ENCODE measurements at places on chromosomes 6 and 20.

- DNase-seq, result no peak
Observed at GRCh38 chr6:125678601-125679000, 70.8 kb upstream of the HEY2 start.

- DNase-seq, result no peak
Observed at GRCh38 chr6:166619912-166620311, 7.1 kb downstream of the RPS6KA2 start.

- no peak for DNase-seq
Observed at GRCh38 chr6:80197474-80197873, 91.0 kb downstream of the BCKDHB start.

DNA sequence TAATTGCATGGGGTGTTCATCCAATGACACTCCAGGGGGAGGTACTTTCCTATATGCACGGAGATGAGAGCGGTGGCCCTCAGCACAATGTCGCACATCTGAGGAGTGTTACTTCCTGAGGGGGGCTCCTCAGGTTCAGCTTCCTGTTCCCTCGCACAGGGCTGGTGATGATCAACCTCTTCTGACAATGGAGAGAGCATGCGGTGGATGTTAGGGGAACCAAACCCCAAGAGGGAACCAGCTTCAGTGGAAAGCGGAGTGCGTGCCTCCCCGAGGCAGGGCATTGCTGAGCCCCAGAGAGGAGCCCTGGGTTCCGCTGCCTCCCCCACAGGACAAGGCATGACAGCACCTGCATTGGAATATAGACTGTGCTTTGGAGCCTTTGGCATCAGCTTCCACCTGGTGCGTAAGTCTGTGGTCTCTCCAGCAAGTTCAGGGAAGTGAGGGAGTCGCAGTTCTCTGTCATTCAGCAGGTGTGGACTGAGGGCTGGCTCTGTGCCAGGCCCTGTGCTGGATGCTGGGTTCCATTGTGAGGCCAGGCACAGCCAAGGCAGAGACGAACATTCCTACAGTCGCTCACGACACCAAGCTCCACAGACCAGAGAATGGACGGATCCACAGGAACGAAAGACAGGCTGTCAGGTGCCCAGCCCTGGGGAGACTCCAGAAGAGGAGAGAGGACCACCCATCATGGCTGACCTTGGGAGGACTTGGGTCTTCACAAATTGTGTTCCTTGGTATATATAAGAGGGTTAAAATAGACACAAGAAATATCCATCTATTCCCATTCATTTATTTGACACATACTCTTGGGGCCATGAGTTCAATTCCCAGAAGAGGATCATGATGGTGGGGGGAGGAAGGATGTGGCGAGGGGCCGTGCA, 3.9 kb upstream of the ZNF831 start:
- DNase-seq, result peak; percentile 67

GRCh38 chr6:158926414-158926813, 73.6 kb downstream of the RSPH3 start:
- no peak for DNase-seq

- no peak for DNase-seq
Observed at GRCh38 chr6:34526241-34526972, 29.7 kb downstream of the SPDEF start.

- no peak for DNase-seq
Observed at GRCh38 chr6:72689107-72689954, 67.5 kb downstream of the KCNQ5 start.

GRCh38 chr6:17908831-17909230, 78.6 kb downstream of the KIF13A start:
- no peak for DNase-seq

DNA sequence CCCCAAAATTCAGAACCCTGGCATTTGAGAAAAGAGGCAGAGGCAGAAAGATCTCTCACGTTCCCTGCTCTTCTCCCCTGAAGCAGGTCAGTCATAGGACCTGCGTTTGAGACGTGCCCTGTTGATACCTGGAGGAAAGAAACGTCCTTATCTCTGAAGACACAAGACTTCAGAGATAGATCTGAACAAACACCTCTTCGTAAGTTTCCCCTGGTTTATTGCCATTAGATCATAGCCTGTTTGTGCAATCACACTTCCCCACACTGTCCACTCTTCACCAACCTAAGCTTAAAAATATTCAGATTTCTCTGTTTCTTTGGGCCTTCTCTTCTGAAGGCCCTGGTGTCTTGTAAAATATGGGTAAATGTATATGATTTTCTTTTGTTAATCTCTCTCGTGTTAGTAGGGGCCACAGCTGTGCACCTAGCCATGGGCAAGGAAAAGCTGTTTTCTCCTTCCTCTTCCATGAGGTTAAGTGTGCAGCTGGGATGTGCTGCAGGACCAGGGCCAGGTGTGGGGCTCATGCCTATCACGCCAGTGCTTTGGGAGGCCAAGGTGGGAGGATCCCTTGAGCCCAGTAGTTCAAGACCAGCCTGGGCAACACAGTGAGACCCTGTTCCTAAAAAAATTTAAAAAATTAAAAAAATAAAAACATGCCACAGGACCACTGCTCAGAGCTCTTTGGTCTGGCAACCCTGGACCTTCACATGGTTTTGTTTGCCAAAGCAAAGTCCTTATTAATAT, 4.7 kb upstream of the SLC22A2 start:
- no peak for DNase-seq

- no peak for DNase-seq
Observed at GRCh38 chr20:497979-498378, 35.6 kb upstream of the TBC1D20 start.

GRCh38 chr6:20708367-20709124, 174.3 kb downstream of the CDKAL1 start:
- no peak for DNase-seq

DNA sequence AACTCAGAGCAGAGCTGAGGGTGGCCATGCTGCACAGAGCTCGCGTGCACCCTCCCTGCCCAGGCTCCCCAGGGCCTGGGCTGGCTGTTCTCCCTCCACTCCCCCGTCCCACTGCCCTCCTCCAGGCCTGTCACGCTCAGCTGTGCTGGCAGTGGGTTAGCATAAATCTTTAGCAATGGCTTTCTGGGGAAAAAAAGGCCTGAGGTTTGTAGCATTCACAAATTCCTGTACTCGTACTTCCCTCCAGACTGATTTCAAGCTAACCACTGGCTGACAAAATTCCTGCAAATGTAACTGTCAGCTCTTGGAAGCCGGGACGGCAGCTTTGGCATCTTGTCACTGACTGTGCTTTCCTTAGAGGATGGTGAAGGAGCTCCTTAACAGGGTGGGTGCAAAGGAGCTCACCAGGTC, 22.3 kb upstream of the SMOC2 start:
- no peak for DNase-seq

- no peak for DNase-seq
Observed at GRCh38 chr20:13996265-13996664, 949 bp downstream of the MACROD2 start.

GRCh38 chr6:138571181-138571580, 71.9 kb upstream of the NHSL1 start:
- DNase-seq, result no peak

- DNase-seq, result no peak
Observed at GRCh38 chr20:58518896-58519593, 3.8 kb upstream of the APCDD1L start.

DNA sequence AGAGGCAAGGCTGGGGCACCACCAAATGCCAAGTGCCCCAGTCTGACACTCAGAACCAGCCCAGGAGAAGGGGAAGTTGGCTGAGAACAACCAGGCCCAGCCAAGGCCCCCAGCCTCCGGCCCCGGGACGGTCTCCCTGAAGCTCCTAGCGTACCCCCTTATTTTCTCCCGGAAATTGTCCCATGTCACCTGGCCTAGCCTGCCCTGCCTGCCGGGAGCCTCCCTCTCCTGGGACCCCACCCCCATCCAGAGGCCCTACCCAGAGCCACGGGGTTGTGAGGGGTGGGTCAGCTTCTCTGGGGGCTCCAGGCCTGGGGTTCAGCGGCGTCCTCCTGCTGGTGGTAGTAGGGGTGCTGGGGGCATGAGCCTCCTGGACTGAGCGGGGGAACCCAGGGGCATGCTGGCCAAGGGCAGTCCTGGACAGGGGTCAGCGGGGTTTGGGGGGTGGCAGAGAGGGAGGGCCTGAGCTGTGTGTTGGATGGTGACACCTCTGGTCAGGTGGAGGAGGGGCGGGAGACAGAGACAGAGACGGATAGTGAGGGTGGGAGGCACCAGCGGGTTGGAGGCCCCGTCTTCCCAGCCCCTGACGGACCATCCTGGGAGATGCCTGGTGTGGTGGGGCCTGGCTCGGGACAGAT, 7.9 kb upstream of the SLCO4A1 start:
- DNase-seq, result no peak

- DNase-seq, result no peak
Observed at GRCh38 chr6:33957131-33957891, 153.5 kb upstream of the MLN start.

DNA sequence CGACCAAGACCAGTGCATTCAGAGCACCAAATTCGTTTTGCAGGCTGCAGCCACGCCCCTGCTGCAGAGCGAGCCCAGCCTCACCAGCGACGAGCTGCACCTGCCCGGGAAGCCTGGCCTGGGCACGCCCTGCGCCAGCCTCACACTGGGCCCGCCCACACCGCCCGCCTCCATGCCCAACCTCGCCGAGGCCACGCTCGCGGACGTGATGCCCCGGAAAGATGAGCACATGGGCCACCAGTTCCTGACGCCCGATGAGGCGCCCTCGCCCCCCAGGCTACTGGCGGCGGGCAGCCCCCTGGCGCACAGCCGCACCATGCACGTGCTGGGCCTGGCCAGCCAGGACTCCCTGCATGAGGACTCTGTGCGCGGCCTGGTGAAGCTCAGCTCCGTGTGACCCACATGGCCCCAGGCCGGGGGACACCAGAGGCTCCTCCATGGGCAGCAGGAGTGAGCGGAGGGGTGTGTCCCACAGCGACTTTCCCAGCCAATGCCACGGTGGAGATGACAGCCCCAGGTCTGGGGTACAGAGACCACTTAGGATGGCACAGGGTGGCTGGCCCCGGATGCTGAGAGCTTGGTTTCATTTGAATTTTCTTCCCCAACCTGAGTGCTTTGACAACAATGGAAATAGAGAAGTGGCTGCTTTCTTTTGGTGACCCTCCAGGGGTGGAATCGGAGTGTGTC, 150.2 kb upstream of the SNX9 start:
- no peak for DNase-seq

DNA sequence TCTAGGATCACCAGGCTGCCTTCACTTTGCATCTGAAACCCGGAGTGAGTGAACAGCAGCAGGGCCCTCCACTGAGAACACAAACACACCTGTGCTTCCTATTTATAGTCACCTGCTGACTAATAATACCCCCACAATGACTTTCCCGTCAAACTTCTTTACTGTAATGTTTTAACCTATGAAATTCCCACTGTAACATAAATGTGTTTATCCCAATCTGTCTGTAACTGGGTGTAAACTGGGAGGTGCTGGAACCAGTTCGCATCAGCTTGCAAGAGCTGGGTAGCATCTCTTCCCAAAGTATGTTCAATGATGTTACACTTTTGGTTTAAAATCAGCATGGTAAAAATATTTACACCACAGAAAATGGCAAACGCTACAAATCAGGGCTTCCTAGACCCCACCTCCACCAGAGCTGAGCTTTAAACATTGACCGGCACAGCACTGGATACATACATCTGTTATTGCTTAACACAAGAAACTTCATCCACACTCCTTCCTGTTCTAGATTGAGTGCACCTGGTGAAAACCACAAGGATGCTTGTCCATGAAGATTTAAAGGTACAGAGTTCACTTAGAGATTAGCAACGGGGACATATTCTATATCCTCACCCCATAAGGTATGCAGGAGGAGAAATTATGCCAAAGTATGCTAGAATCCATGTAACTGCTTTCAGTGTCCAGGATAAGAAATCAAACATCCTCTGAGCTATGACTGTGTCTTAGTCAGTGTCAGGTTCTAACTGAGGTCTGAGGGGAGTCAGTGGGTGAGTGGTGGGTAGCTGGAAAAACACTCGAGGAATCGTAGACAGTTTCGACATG, 79.0 kb downstream of the ALDH8A1 start:
- no peak for DNase-seq

GRCh38 chr20:10686356-10687133, 12.7 kb upstream of the JAG1 start:
- DNase-seq, result no peak

DNA sequence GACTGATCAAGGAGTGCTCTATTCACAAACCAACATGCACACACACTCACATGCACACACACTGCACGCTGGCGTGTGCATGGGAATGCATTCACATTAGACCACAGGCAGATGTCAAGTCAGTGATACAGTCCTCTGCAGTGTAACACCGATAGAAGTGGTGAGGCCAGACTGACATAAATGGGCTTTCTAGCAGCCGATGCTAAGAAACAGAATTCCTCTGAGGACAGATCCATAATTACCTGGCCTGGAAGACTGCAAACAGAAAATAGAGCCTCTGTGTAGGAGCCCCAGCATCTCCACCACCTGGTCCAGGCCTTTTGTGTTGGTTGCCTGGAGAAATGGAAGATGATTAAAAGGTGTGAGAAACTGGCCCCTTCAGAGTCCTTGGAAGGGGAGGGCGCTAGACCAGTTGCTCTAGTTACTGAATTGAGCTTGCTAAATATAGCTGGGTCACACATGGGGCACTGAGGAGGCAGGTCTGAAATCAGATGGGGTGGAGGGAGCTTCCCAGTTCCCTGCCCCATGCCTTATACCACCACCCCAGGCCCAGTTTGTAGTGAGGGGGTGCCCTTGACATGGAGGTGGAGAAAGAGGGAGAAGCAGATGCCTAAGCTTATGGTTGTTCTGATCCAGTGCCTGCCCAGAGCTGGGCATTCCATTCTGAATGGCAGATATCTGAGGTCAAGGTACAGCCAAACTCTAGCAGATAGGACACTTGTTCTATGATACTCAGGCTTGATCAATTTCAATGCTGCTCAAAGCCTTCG, 233.8 kb downstream of the LRFN2 start:
- DNase-seq, result peak; percentile 10

GRCh38 chr6:165858586-165858985, 195.5 kb upstream of the PDE10A start:
- no peak for DNase-seq

DNA sequence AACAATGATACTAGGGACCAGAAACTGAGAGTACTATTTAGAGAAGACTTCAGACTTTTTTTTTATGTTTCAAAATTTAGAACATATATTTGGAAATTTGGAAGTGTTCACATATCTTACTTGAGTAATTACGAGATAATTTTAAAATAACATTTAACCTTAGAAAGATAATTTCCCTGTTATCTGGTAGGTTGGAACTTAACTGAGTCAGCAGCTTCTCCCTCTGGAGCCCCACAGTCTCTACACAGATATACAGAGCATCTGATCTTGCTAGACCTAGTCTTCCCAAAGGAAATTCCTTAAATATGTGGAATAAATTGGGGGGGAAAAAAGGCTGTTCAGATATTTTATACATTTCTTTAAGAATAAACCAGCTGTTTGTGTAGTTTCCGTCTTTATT, 48.6 kb downstream of the TSPYL4 start:
- no peak for DNase-seq

GRCh38 chr6:118574051-118574865, 26.2 kb downstream of the PLN start:
- DNase-seq, result no peak

GRCh38 chr6:125451750-125452149, 150.0 kb upstream of the HDDC2 start:
- no peak for DNase-seq

DNA sequence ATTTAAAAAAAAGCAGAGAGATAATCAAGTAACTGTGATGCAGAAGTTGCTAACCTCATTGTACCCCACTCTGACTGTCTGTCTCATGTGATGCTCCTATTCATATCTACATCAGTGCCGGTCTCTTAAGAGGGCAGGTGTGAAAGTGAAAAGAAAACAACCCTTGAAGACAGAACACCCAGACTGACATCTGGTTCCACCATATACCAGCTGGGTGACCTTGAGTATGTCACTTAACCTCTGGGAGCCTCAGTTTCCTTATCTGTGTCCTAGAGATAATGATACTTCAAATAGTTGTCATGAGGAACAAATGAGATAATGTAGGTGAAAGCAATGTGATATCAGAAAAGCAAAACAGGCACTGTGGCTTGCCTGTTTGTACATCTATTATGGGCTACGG, 426.8 kb upstream of the SOX4 start:
- no peak for DNase-seq

Measured in stimulated activated CD8-positive, alpha-beta memory T cell treated with anti-CD3 and anti-CD28 coated beads, Interleukin-4, amount 100 ng/mL, for 48 hours (primary cell).